ENCODE measurements at places on chromosomes 16 and 17. TPM values are rescaled to one million over a fixed set of nuclear protein-coding genes. Genes with fewer than 3 reads are reported as not detected.

CFAP97D1 gene
- 0.20 TPM for total RNA-seq

ZNF624 gene
- 8.9 TPM for total RNA-seq

INCA1 gene
- total RNA-seq = 0.19 TPM

SLC38A8 gene
- not detected for total RNA-seq

CSH1 gene
- total RNA-seq = not detected

C17orf107 gene
- 4.3 TPM for total RNA-seq

KIF2B gene
- total RNA-seq = not detected

NUP85 gene
- total RNA-seq = 15.1 TPM

PRSS36 gene
- total RNA-seq = not detected

HSD11B2 gene
- total RNA-seq = 0.93 TPM

CA5A gene
- not detected for total RNA-seq

TAT gene
- total RNA-seq = not detected

DHX40 gene
- 45.7 TPM for total RNA-seq

ZG16 gene
- not detected for total RNA-seq

ABCC6 gene
- 0.12 TPM for total RNA-seq

GRAP gene
- total RNA-seq = 1.3 TPM

ASPA gene
- 7.8 TPM for total RNA-seq

GUCY2D gene
- not detected for total RNA-seq

C16orf46 gene
- 2.1 TPM for total RNA-seq

BLTP2 gene
- 90.4 TPM for total RNA-seq

RNU2-1 gene
- not detected for total RNA-seq

BEAN1 gene
- total RNA-seq = 0.64 TPM

HS3ST3A1 gene
- total RNA-seq = 2.1 TPM

ANKRD40CL gene
- not detected for total RNA-seq

ZNF385C gene
- not detected for total RNA-seq

USP6 gene
- not detected for total RNA-seq

SOST gene
- not detected for total RNA-seq

CDYL2 gene
- 2.4 TPM for total RNA-seq

RNF167 gene
- 41.7 TPM for total RNA-seq

GRIN2C gene
- under 0.01 TPM for total RNA-seq

LPCAT2 gene
- total RNA-seq = 11.9 TPM

AXIN2 gene
- 25.4 TPM for total RNA-seq

CDK12 gene
- 27.8 TPM for total RNA-seq

CACNA1H gene
- 3.3 TPM for total RNA-seq

GFAP gene
- total RNA-seq = not detected

Measured in cardiac ventricle fibroblast (primary cell).